Left renal cortex interstitium (tissue), 4 donors: ENCODE measurements at places on chromosomes 7 and 10.

- DNase-seq = no peak
Measured at GRCh38 chr10:53697038-53697437, 924.5 kb upstream of the MBL2 start.

GRCh38 chr7:45973725-45974532 lies 52.9 kb upstream of the IGFBP3 start:
- DNase-seq = no peak

- DNase-seq = no peak
Measured at GRCh38 chr7:108794466-108794865, 224.8 kb downstream of the DNAJB9 start.

DNA sequence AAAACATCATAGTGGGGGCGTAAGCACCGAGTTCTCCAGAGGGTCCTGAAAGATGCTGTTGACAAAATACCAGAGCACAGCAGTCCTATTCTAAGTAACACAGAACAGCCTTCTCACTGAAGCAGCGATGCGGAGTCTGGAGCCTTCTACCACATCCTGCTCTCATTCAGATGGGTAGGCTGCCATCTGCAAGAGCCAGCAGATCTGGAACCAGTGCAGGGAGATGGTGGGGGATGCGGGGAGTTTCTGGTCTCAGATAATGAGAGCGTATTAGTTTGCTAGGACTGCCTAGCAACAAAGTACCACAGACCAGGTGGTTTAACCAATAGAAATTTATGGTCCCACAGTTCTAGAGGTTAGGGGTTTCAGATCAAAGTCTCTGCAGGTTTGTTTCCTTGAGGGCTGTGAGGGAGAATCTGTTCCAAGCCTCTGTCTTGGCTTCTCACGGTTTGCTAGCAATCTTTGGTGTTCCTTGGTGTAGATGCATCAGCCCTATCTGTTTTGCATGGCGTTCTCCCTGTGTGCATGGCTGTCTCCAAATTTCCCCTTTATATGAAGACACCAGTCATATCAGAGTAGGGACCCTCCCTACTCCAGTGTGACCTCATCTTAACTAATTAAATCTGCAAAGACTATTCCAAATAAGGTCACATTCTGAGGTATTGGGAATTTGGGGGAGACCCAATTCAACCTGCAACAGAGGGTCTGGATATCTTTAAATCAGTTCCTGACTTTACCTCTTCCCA lies 52.0 kb upstream of the STEAP1B start:
- no peak for DNase-seq

DNA sequence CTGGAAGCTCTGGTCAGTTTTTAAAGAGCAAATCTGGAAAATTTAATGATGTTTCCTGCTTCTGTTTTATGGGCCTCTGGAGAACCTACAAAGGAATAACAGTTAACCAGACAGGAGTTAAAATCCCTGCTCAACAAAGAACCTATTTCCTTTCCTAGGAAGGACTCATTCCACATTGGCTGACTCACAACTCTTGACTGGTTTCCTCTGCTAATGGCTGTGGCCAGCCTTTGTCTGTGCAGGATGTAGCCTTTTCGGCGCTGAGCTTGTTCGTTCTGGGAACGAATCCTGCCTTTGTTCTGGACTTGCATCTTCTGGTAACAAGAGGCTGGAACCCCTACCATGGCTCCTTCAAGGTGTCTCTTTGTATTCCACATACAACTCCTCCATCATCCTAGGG lies 112.8 kb upstream of the PDCD4 start:
- no peak for DNase-seq

DNA sequence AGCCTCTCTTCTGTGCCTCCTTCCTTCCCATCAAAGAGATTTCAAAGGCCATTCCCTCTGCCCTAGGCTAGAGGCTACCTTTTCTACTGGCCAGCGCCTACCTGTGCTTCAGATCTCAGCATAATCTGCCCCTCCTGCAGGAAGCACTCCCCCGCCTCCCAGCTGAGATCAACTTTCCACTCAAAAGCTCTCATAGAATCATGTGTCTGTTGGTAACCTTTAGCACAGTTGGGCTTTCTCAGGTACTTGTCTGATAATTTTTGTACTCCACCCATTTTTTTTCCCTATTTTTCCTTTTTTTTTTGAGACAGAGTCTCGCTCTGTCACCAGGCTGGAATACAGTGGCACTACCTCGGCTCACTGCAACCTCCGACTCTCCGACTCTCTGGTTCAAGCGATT lies 231.0 kb upstream of the PRSS58 start:
- DNase-seq = no peak

DNA sequence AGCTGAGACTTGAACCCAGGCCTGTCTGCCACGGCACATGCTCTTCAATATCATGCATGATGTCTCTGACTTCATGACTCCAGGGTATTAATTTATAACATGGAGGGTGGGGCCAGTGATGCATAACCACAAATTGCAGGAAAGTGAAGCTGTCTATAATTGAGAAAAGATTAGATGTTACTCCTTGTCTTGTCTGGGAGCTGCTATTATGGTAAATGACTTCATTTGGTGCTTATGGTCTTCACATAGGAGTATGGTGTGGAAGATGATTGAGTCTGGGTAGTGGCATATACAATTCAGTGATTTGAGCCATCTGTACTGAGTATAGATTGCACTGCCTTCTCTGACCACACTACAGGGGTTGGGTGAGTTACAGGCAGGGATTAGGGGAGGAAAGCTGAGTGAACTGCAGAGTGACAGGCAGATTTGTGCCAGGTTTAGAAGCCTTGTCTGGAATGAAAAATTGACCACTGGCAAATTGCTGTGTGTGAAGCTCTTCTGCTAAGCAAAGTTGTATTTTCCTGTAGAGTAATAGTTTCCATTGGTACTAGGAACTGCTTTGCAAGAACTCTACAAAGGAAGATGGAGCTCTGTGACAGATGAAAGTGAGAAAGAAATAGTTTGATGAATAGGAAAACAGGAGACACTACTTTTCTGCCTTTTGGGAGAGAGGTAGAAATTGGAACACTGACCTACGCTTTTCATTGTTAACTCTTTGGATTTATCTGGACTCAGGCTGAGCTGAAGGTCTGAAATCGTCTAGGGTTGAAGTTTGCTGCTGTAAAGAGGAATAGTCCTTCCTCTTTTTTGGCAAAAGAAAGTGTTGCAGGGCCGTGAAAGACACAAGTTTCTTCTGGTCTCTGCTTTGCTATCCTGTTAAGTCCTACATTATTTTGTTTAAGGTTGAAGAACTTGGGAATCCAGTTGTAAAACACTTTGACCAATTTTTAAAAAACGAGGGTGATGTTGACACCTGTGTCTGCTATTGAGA lies 2.7 kb downstream of the SND1 start:
- DNase-seq = no peak

GRCh38 chr10:132273966-132274365 lies 33.8 kb downstream of the STK32C start:
- DNase-seq = no peak

DNA sequence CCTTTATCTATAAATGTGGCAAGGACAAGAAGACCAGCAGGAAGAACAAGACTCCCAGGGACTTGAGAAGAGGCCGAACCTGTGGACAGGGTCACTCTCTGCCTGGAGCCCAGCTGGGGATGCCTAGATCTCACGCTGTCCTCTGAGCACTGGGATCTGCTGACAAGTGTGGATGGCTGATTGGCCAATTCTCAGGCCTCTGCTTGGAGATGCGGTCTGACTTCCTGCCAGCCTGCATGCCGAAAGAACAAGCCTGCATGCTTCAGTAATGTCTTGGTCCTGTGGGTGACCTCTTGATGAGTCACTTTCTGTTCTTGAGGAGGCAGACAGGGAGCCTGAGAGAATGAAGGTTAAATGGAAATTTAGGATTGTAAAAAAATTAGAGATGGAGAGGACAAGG lies 84.7 kb downstream of the TMEM178B start:
- DNase-seq = no peak

- DNase-seq = no peak
Measured at GRCh38 chr10:88138319-88138848, 275.0 kb downstream of the PTEN start.

DNA sequence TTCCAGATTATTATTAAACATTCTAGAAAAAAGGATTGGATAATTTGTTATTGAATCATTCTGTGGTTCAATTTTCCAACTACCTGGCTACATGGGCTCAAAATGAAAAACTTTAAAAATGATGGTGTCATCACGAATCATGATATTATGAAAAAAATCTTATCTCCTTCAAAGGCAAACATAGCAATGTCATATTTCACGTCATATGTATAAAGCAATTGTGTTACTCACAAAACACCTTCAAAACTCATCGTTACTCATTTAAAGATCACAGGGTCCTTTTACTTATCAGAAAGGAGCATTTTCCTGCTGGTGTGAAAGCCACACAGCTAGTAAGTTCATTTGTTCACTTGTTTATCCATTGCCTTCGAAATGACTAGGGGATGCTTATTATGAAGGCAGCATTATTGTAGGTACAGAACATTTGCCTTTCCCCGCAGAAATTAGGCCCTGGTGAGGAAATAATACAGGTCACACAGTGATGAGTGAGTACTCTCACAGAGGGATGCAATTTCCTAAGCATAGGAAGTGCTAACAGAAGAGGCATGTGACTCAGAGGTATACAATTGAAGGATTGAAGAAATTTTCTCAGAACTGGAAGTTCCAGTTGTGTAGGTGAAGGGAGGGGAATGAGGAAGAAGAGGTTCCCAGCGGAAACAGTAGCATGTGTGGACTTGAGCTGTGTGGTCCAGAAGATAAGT lies 478.7 kb downstream of the INHBA start:
- no peak for DNase-seq

GRCh38 chr7:82539969-82540368 lies 96.4 kb upstream of the CACNA2D1 start:
- DNase-seq = no peak

GRCh38 chr10:13758756-13759155 lies 172.0 kb downstream of the PRPF18 start:
- no peak for DNase-seq

DNA sequence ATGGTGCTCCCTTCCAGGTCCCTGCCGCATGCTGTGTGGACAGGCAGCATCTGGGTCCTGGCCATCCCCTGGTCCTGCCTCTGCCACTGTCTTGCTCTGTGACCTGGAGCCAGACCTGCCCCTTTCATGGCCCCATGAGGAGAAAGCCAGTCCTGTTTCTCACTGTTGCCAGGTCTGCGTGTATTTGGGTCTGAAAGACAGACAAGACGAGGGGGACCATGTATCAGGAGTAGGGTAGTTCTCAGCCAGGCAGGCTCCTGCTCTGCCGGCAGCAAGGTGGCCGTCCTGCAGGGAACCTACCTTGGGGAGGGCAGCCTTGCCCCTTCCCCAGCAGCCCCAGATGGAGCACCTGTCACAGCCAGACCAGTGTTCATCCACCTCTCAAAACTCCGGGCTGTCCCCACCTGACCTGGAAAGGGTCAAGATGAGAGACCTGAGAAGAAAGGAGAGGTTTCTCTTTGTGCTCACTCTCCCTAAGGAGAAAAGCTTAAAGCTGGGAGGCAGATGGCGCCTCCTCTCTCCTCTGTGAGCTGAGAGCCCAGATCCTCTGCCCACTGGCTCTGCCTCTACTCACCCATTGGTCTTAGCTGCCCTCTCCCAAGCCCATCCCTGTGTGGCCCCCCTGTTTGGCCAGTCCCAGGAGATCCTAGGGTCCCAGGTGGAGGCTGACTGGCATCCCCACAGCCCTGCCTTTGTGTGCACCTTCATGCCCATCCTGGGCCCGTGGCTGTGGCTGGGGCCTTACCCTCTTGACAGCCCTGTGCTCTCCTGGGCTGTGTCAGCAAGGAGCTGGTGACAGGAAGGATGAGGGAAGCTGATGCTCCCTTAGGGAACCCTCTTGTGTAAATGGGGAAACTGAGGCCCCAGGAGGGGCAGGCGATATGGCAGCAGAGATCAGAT lies 116.1 kb upstream of the PCBD1 start:
- DNase-seq = no peak

GRCh38 chr10:30748152-30748973 lies 118.8 kb upstream of the LYZL2 start:
- DNase-seq = no peak

DNA sequence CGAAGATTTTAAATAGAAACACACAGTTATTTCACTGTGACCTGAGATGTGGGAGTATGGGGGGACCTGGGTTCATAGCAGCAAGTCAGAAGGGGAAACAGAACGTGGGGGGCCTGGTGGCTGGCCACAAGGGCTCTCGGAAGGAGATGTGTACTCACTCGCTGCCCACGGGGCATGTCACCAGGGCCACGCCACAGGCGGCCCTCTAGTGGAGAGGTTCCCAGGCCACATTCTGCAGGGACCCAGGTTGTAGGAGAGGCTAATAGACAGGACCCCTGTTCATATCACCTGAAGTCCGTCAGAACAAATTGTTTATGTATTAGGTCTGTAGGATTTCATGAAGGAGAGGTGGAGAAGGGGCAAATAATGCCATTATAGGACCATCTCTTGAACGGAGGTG lies 25.1 kb upstream of the SVOPL start:
- no peak for DNase-seq

GRCh38 chr7:142303650-142304049 lies 45.8 kb upstream of the PRSS58 start:
- DNase-seq = no peak

GRCh38 chr7:86916277-86916825 lies 143.1 kb downstream of the ELAPOR2 start:
- no peak for DNase-seq

- no peak for DNase-seq
Measured at GRCh38 chr7:6433784-6434615, 13.8 kb downstream of the DAGLB start.

GRCh38 chr10:60820093-60820754 lies 41.9 kb downstream of the CDK1 start:
- no peak for DNase-seq

GRCh38 chr10:108445746-108446145 lies 1281.2 kb upstream of the SORCS1 start:
- DNase-seq = no peak

DNA sequence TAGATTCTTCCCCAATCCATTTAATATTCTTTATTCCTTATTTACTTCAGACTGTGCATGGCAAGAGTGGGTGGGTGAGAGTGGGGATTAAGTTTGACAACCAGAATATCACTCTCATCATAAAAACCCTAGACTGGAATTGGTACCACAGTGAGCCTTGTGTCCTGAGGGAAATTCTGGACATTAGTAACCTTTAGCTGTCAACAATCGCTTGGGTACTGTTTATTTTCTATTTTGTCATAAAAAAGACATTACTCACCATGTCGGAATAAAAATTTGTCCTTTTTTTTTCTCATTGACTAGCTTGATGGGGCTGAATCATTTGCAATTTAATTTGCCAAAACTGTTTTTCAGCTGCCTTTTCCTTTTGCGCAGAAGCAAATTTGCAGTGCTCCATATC lies 176.1 kb upstream of the SEMA3C start:
- DNase-seq = no peak

- DNase-seq = no peak
Measured at GRCh38 chr10:104029521-104029860, 56.2 kb downstream of the COL17A1 start.

GRCh38 chr7:99128076-99128950 lies 15.6 kb downstream of the SMURF1 start:
- DNase-seq = no peak
